Activated CD4-positive, alpha-beta T cell treated with anti-CD3 and anti-CD28 coated beads, Interleukin-2, amount 50 U/mL, for 4 hours (primary cell): ENCODE measurements at places on chromosomes 11 and 22.

- no peak for DNase-seq
Measured at GRCh38 chr11:91786097-91786496, 438.5 kb upstream of the FAT3 start.

- no peak for DNase-seq
Measured at GRCh38 chr11:102368472-102368871, 21.5 kb downstream of the BIRC2 start.

GRCh38 chr11:57134284-57134683 lies 47.5 kb upstream of the LRRC55 start:
- DNase-seq = no peak

- no peak for DNase-seq
Measured at GRCh38 chr11:35115688-35116030, 23.3 kb upstream of the CD44 start.

- no peak for DNase-seq
Measured at GRCh38 chr11:56636861-56637260, 5.4 kb downstream of the OR5AP2 start.

DNA sequence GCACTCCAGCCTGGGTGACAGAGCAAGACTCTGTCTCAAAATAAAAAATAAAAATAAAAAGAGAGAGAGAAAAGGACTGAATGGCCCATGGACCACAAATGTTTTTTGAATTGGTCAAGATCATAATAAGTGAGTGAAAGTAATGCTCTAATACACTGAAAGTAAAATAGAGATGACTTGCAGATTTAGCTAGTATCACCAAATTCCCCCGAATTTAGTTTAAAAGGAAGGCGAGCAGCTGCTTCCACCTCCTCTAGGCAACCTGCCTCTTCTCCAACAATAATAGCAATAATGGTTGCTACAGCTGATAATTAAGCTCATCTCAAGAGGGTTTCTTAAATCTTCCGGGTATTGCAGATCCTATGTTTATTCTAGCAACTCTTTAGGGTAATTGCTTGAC lies 36.8 kb downstream of the CELF1 start:
- no peak for DNase-seq

- DNase-seq = no peak
Measured at GRCh38 chr11:104154296-104154695, 9.7 kb downstream of the PDGFD start.

DNA sequence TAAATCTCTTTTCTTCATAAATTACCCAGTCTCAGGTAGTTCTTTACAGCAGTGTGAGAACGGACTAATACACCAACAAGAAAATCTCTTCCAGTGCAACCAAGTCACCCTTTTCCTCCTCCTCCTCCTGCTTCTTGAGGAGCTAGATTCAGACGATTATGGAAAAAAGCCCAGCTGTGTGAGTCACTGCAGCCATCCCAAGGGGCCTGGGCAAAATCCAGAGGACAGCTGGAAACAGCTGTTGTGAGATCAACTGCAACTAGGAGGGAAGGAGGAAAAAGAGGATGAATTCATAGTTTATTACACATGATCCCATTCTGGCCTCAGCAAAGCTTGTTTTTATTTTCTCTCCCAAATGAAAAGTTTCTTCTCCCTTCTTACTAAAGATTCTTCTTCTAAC lies 32.9 kb downstream of the RBFOX2 start:
- no peak for DNase-seq
